ENCODE measurements at places on chromosomes 4 and X.
A peak's percentile ranks its signal among the peaks of the same experiment; 100 is the strongest.

- DNase-seq, result no peak
Observed at GRCh38 chrX:15358533-15358932, 23.2 kb upstream of the PIGA start.

DNA sequence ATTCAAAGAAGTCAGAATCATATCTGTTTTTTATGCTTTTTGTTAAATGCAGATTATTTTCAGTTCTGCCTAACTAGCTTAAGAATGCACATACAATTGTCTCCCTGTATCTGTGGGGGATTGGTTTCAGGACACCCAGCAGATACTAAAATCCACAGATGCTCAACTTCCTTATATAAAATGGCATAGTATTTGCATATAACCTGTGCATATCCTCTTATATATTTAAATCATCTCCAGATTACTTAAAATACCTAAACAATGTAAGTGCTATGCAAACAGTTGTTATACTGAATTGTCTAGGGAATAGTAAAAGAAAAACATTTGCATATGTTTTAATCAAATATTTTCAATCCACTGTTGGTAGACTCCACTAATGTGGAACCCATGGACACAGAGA is 279.4 kb downstream of the TMA16 start:
- no peak for DNase-seq

- DNase-seq, result no peak
Observed at GRCh38 chrX:131816551-131817136, 206.5 kb upstream of the STK26 start.

GRCh38 chrX:68186552-68187262 is 246.6 kb downstream of the OPHN1 start:
- peak; percentile 21 for DNase-seq

GRCh38 chr4:153794006-153794405 is 5.1 kb upstream of the SFRP2 start:
- DNase-seq, result no peak

DNA sequence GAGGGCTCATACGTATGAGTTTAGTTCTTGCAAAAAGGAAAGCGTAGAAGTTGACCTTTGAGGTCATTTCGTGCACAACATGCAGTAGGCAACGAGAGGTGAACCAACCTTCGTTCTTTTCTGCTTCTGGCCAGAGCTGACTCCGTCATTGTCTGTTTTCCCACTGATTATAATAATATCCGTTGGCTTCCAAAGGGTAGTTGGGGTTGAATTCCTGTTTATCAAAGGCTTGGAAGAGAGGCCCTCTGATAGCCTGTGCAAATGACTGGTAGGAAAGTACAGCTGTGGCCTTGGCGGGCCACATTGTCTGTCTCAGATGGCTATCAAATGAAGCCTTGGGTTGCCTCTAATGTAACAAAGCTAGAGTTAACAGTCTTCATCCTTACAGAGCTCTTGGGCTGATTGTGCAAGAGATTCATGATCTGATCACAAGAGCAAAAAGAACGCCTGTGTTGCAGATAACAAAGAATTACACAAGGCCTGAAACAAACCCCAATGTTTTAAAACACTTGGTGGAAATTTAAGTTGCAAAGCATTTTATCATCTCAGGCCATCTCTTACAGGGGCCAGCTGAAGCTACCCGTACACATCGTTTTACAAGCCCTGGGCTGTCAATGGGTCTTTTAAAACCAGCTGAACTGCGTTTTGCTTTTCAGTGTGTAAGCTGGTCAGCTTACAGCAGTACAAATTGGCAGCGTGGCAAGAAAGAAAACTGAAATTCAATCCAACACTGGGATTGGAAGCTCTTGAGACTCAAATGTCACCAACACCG is 46.1 kb upstream of the FAM9C start:
- peak; percentile 51 for DNase-seq

DNA sequence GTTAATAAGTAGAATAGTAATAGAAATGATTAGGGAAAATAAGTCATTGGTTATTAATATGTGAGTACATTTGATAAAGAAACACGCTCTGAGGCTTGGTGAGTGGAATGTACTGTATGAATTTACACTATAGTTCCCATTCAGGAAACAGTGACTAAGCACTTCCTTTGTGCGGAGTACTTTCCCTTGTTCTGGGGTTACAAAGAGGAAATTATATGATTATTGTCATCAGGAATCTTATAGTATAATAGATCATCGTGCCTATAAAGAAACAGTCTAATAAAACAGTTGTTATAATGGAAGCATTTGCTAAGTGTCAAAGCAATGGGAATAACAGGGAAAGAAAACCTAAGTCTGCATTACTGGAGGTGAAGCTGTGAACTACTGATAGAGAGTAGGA is 138.0 kb downstream of the RPA4 start:
- DNase-seq, result peak; percentile 65

DNA sequence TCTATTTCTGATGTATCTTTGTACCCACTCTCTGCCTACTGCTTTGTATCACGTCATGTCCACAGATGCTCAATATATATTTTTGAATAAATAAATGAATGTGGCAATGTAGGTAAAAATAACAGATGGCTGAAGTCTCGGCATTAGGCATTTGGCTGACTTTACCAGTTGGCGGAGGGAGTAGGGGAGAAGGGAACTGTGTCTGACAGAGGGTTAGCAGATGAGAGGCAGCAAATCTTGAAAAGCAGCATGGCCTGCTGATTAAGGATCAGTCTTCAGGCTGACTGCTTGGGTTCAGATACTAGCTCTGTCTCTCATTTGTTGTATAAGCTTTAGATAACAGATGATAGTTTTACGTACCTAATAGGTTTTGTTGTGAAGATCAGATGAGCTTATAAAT is 31.9 kb upstream of the RASGEF1B start:
- DNase-seq, result no peak

- no peak for DNase-seq
Observed at GRCh38 chrX:130267956-130268448, 697 bp downstream of the ZNF280C start.

GRCh38 chr4:168864821-168865541 is 145.1 kb downstream of the CBR4 start:
- DNase-seq, result peak; percentile 56

- no peak for DNase-seq
Observed at GRCh38 chrX:18449236-18449635, 23.8 kb downstream of the CDKL5 start.

DNA sequence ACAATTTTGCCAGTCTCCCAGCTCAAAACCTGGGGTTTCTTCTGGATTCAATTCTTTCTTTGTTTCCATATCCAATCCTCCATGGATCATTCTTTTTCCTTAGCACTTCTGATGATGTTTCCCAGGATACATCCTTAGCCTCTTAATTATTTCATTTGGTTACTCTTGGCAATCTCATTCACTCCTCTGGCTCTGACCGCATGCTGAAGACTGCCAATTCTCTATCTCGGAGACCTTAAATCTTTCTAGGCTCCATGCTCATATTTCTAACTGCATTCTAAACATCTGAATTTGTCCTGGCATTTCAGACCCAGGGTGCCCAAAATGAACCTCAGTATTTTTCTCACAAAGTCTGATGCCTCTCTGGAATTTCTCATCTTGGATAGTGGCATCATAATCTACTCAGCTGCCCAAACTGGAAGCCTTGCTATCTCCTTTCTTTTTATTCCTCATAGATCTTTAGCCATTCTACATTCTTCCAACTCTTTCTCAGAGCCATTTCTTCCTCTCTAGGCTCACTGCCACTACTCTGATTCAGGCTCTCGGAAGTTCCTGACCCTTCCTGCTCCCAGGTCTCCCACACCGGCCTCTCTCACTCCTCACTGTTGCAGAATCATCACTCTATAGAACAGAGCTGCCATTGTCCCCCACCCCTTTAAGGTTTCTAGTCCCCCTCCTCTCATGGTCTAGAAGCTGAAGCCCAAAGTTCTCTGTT is 290.2 kb downstream of the CAMK2D start:
- DNase-seq, result peak; percentile 44

- DNase-seq, result no peak
Observed at GRCh38 chr4:124806403-124806802, 93.9 kb upstream of the ANKRD50 start.

DNA sequence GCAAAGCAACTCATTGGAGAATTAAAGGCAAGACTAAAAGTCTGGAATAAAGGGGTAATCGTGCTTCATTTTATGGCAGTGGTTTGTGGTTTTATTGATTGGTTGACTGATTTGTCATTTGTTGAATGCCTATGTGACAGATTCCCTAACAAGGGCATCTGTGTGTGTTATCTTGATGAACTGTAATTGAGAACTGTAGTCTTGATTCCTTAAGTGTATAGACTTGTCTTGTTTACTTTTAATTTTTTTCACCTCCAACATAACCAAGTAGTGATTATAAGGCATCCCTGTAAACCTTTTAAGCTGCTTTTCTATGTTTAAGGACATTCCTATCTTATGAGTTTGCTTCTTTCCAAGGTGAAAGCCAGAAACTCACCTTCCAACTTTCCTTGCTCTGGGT is 216.0 kb upstream of the TAPT1 start:
- DNase-seq, result no peak

- DNase-seq, result peak; percentile 5
Observed at GRCh38 chr4:170691168-170691567, 601.4 kb upstream of the AADAT start.

DNA sequence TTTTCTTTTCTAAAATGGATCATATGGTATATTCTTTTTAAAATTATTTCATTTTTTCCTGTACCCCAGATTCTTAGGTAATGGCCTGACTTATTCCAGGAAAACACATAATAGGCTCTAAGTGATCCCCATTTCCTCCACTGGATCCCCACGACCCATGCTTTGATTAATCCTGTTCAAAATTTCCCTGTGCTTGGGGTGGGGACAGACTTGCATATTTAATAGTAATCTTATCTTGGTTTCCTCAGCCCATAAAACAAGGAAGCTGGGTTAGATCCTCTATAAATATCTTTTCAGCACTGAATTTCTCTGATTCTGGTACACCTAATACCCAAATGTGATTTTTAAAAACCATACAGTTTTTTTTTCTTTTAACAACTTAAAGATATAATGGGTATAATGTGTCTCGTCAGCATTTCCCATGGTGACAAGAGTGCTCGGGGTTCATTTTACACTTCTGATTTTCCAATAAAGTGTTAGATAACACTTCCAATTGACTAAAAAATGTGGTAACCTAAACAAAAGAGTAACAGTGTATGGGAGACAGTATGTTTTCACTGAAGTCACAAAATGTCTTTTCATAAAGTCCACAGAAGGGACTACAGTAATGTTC is 693.5 kb upstream of the TENM3 start:
- no peak for DNase-seq

DNA sequence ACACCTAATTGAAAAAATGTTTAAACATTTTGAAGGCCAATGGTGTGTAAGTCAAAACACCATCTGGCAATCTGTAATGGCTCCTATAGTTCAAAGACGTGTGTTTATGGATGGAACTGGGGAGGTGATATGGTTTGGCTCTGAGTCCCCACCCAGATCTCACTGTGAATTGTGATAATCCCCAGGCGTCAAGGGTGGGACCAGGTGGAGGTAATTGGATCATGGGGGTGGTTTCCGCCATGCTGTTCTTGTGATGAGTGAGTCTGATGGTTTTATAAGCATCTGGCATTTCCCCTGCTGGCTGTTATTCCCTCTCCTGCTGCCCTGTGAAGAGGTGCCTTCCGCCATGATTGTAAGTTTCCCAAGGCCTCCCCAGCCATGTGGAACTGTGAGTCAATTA is 52.2 kb downstream of the ADRA2C start:
- DNase-seq, result no peak

- DNase-seq, result no peak
Observed at GRCh38 chrX:81280148-81280547, 78.2 kb downstream of the SH3BGRL start.

- no peak for DNase-seq
Observed at GRCh38 chrX:147675819-147676218, 235.9 kb upstream of the FMR1 start.

DNA sequence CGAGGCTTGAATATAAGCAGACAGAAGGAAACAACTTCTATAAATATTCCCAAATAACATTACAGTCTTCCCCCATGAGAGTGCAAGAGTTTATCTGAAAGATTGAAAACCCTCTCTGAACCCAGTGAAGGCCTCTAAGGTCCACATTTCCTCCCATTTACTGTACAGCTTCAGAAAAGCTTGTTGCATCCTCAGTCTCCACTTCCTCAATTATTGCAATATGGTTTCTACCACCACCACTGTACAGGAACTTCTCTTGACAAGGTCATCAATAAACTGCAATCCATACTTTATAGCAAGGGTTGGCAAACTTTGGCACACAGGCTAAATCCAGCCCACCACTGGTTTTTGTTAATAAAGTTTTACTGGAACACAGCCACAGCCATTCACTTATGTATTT is 239.0 kb downstream of the THOC2 start:
- DNase-seq, result no peak
